Right atrium auricular region (tissue), 2 donors: ENCODE measurements at places on chromosomes 12 and 14.
A peak's percentile ranks its signal among the peaks of the same experiment; 100 is the strongest.

GRCh38 chr12:65821336-65821735 lies 2.9 kb upstream of the HMGA2 start:
- no peak for DNase-seq

DNA sequence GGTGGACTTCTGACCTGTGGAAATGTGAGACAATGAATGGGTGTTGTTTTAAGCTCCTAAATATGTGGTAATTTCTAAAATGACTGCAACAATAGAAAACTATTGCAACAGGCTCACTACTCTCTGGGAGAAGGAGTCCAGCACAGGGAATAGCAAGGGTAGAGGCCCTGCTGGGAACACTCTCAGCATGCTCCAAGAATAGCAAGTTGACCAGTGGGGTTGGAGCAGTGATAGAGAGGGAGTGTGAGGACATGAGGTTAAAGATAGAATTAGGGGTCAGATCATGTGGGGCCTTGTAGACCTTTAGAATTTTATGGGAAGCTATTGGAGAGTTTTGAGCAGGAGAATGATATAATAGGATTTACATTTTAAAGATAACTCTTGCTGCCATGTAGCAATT lies 346.7 kb upstream of the CCDC196 start:
- no peak for DNase-seq

DNA sequence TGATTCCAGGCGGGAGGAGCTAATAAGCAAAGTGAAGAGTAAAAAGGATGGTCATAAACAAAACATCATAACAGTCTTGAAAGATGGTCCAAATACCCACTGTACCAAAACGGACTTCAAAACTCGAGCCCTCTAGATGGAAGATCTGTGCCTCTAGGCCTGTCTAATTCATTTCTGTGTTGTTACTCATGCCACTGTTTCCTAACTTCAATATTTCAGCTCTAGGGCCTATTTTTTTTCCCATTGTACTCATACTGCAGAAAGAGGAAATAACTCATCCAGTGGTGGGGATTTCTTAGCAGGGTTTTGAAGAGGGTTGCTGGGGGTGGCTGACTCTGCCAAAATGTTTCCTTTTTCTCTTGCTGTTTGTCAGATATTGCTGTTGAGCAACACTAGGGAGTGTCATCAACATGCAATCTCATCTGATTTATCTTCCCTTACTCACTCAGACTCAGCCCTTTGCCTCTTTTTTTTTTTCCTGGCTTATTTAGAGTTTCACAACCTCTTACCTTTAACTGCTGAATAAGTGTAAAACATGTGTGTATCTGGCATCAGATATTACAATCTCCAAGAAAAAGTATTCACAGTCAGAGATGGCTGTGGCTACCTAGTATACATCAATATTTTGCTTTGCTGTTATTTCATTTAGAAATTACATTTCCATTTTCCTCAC lies 189.6 kb downstream of the DUSP6 start:
- peak; percentile 85 for DNase-seq

GRCh38 chr12:90909069-90909770 lies 45.8 kb downstream of the CCER1 start:
- DNase-seq, result no peak
